CD8-positive, alpha-beta T cell (primary cell): ENCODE measurements at places on chromosomes 6 and 20.

DNA sequence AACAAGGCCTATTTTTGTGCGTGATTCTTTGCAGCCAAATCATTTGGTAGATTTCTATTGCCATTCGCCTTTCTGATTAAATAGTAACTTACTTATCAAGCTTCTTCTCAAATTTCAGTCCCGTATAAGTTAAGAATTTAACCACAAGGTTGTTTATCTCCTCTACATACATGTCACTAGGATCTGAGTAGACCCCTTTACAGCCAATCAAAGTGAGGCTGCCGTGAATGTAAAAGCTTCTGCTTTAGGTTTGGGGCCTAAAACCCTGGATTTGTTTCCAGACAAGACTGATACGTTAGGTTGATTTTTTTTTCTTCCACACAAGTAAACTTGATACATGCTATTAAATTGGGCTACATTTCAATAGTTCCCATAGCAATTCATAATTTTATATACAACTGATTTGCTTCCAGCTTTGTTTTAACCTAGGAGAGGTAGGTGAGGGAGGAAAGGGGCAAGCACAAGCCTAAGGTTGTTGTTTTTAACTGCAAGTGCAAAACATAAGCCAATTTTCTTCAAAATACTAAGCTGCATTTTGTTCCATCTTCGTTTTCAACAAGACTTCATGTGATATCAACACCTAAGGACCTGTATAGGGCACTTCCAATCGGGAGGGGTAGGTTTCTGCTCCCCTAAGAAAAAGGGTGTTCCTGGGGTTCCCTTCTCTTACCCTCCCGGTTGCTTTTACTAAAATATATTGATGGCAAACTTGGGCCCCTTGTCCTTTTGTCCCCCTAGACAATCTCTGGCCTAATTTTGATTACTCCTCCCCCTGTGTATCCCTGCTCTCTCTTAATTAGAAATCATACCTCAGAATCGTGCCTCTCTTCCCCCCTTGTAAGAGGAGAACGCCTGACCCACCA, 1.7 kb downstream of the RANBP9 start:
- no peak for DNase-seq

DNA sequence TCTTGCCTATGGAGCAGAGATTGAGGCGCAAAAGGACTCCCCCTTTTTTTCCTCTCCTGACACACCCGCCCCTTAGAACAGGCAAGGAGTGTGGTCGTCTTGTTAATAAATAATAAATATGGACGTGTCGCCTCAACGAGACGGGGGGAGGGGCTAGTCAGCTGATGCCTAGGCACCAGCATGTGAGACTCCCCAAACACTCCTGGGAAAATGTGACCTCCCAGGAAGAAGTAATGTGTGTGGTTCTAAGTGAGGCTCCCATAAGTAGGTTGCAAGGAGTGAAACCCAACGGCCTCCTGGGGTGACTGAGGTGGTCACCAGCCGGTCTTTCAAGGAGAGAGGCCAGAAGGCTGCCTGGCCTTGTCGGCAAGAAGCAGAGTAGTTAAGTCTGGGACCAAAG, 1.1 kb upstream of the FAXC start:
- DNase-seq, result no peak

DNA sequence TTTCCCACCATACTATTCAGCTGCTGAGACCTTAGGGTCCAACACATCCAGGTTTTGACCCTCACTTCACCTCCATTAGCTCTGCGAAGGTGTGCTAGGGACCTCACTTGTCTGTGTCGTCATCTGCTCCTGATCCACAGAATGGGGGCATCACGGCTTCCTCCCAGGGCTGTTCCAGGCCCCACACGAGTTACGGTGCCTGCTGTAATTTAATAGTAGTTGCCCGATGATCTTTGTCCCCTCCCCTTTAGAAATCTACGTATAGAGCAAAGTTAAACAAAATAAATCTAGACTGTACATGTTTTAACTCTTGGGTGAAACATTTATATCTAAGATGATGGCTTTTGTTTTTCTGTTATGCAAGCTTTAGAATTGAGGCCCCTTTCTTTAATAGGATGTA, 49.1 kb upstream of the NAA20 start:
- no peak for DNase-seq

GRCh38 chr6:112061605-112062004, 7.7 kb downstream of the CCN6 start:
- DNase-seq, result no peak

- no peak for DNase-seq
Measured at GRCh38 chr20:21559305-21559704, 45.4 kb upstream of the NKX2-2 start.

- no peak for DNase-seq
Measured at GRCh38 chr20:18749528-18749927, 64.1 kb upstream of the SCP2D1 start.

DNA sequence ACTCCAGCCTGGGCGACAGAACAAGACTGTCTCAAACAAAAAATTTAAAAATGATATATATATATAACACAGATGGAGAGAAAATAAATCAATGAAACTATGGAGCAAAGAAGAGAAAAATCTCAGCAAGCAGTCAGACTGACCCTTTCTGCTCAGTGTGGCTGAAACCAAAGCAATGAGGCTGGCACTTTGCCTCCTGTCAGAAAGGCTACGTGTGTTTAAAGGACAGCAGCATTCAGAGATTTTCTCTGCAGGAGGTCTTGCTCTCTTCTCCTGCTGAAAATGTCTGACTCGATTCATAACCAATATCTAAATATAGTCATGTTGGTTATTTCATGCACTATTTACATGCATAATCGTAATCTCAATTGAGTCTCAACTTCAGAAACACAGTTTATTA, 527.0 kb upstream of the JARID2 start:
- DNase-seq, result no peak

DNA sequence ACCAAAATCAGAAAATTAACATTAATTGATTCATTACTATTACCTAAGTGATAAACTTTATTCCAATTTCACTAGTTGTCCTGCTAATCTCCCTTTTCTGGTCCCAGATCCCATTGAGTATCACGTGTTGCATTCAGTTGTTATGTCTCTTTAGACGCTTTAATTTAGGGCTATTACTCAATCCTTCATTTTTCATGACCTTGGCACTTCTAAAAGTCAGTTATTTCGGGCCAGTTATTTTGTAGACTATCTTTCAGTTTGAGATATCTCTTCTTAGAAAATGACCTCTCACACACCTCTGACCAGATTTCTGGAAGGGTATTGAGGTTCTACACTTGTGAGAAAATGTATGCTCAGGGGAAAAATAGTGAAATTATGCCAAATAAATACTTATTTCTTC, 34.0 kb upstream of the TASP1 start:
- DNase-seq, result no peak
